HepG2 (cell line): ENCODE measurements at places on chromosomes 1 and 21.

DNA sequence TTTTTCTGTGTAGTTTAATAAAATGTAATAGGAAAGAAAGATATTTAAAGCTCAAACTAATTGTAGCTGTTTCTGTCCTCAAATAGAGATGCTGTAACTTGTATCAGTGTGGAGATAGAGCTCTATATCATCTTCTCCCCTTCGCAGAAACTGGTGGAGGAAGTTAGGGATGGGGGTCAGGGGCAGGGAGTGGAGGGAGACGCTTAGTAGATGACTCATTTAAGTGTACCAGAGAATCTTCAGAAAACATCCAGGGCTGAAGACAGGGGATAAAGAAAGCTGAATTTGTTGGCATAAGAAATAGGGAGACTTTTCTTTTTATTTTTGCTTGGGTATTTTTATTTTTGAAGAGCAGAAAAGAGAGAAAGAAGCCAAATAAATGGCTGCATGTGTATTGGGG is 282.6 kb upstream of the DPYD start:
- DNase-seq = no peak

- peak; percentile 77 for DNase-seq
Observed at GRCh38 chr1:201405484-201405831, 6.3 kb upstream of the LAD1 start.

- DNase-seq = no peak
Observed at GRCh38 chr21:43892984-43893535, 28.0 kb downstream of the AGPAT3 start.

DNA sequence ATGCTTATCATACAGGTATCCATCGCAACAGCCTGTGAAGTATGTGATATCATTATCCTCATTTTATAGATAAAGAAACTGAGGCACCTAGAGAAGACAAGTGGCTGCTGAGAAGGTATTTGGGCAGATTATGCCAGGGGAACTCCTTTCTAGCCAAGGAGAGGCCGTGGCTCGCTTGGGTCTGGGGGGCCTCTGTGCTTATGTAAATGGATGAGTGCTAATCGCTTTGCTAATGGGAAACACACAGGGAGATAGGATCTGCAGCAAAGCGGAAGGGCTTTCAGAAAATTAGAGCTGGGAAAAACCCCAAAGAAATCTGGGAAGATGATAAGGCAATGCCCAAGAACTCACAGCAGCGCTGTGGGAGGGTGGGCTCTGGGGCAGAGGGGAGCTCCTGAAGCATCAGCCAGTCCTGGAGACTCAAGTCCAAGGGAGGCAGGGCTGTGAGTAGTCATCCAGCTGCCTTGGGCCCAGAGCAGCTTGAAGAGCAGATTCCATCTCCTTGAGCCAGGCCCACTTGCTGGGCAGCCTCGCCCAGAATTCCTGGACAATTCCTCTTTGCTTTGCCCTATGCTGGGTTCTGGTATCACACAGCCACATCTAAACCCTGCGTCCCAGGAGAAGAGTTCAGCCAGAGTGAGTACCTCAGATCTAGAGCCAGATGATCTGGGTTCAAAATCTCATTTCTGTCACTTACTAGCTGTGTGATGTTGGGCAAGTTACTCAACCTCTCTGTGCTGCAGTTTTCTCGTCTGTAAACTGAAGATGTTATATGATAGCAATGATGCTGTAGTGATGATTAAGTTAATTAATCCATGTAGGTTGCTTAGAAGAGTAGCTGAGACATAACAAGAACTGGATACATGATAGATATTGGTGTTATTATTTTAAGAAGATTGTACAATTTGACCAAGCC is 36.7 kb downstream of the FOXD2 start:
- DNase-seq = no peak
